ENCODE measurements at places on chromosomes 11 and 22. TPM values are rescaled to one million over a fixed set of nuclear protein-coding genes. Genes with fewer than 3 reads are reported as not detected.

Gene CRYBA4
- total RNA-seq = not detected

DNA sequence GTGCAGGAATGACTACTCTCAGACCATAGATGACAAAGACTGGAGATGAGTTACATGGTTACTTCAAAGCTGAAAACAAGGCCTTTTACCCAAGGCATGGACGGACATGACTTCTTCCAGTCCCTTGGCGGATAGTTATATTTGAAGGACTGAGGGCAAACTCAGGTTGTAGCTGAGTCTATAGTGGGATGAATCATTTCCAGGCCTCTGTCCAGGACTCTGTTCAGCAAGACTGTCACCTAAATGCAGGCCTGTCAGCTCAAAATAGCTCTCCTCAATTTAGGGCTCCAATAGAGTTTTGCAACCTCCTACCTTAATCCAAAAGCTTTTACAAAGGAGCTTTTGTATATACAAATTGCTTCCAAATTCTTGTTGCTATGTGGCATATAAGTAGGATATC lies 24.3 kb upstream of the OR52J3 start:
- H3K36me3 ChIP-seq = no peaks in the 10 kb centered on the region
- no peak overlapping the region for H3K4me3 ChIP-seq
- no peak overlapping the region for H3K27ac ChIP-seq

GRCh38 chr11:14544611-14545010 lies 24.4 kb upstream of the PSMA1 start:
- peaks cover 17% of the 10 kb centered on the region for H3K4me1 ChIP-seq
- H3K36me3 ChIP-seq = no peaks in the 10 kb centered on the region
- DNase-seq = no peak
- H3K4me3 ChIP-seq = no peak overlapping the region
- no peaks in the 10 kb centered on the region for H3K27me3 ChIP-seq
- no peak overlapping the region for H3K27ac ChIP-seq

Gene LRRC4C
- 4.0 TPM for total RNA-seq

Gene KCNE3
- 7.1 TPM for total RNA-seq

Gene MMP7
- not detected for total RNA-seq

GRCh38 chr11:126853732-126854131 lies 146.8 kb downstream of the KIRREL3 start:
- peaks cover 5% of the 10 kb centered on the region for H3K27me3 ChIP-seq
- H3K27ac ChIP-seq = no peak overlapping the region
- no peak overlapping the region for H3K4me3 ChIP-seq
- DNase-seq = no peak
- H3K4me1 ChIP-seq = no peaks in the 10 kb centered on the region

- no peak for DNase-seq
- H3K4me1 ChIP-seq = peaks cover 50% of the 10 kb centered on the region
- H3K27me3 ChIP-seq = no peaks in the 10 kb centered on the region
- H3K36me3 ChIP-seq = peaks cover 51% of the 10 kb centered on the region
Measured at GRCh38 chr11:75403037-75403436, 3.7 kb downstream of the RPS3 start.

Gene RAC2
- total RNA-seq = 6.5 TPM

Gene KCNJ4
- total RNA-seq = not detected

DNA sequence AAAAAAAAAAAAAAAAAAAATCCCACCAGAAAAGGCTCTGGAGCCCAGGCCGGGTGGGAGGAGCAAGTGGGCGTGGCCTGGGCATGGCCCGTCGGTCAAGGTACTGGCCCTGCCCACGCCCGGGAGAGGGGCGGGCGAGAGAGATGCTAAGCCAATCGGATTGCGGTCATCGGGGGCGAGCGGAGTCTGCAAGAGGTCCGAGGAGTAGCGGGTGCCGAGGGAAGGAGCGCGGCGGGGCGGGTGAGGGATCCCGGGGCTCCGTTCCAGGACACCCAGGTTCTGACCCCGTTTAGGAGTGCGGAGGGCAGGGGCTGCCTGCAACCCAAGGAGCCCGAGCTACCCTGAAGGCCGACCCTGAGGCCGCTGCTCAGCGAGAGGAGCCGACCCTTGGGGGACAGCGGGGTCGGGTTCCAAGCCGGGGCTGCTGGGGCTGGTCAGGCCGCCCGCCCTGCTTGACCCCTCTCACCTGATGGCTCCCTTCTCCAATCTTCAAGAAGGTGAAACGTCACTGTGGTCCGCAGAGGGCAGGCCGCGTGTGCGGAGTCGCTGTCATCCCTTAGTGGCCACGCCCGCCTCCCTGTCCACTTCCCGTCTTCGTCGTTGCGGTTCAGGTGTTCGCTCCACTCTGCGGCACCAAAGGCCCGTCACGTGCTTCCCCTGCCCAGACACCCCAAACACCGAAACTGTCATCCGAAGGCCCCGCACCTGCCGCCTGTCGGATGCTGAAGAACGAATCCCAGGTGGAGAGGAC lies 11.1 kb upstream of the TAB1 start:
- H3K27ac ChIP-seq = peak overlapping the region; percentile 43
- H3K36me3 ChIP-seq = no peaks in the 10 kb centered on the region
- H3K4me1 ChIP-seq = peaks cover 11% of the 10 kb centered on the region
- H3K4me3 ChIP-seq = peak overlapping the region; percentile 63
- DNase-seq = peak; percentile 94

GRCh38 chr22:28711820-28712777 lies 29.5 kb downstream of the CHEK2 start:
- no peaks in the 10 kb centered on the region for H3K4me1 ChIP-seq
- DNase-seq = no peak
- H3K4me3 ChIP-seq = peak overlapping the region; percentile 27

GRCh38 chr11:5505363-5506048 lies 4.3 kb downstream of the UBQLN3 start:
- no peak for DNase-seq
- H3K36me3 ChIP-seq = no peaks in the 10 kb centered on the region
- H3K27me3 ChIP-seq = no peaks in the 10 kb centered on the region
- no peak overlapping the region for H3K27ac ChIP-seq
- no peaks in the 10 kb centered on the region for H3K4me1 ChIP-seq

DNA sequence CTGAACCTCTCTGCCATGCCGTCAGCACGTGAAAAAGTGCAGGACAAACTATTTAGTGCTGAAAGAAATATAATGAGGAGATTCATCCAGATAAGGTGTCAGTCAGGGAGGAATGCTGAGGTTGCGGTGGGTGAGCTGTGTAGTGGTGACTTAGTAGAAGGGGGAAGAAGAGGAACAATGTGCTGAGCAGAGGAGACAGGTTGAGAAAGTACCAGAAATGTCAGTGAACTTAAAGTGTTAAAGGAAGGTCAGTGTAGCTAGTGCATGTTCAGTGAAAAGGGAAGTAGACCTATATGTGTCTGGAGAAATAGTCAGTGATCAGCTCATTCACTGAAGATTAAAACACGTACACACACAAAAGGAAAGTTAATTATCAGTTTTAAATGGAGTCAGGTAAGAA lies 237.6 kb upstream of the CCDC179 start:
- no peak overlapping the region for H3K4me3 ChIP-seq
- no peak for DNase-seq
- no peaks in the 10 kb centered on the region for H3K36me3 ChIP-seq

DNA sequence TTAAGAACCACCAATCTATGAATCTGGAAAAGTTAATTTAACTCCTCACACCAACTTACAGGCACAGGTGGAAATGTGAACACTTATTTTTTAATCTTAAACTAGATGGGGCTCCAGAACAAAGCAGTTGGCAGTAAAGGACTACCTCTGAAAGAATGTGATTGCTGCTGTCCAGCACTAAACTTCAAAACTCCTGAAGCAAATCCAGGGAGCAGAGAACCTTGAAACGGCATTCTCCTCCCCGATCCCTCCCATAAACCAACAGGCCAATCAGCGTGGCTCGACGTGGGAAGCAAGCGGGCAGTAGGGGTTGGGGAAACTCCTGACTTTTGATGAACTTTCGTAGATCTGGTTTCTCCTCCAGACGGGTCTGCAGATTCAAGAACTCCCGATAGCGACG lies 5.0 kb downstream of the SNX19 start:
- peak; percentile 26 for DNase-seq
- H3K4me1 ChIP-seq = peaks cover 52% of the 10 kb centered on the region
- no peak overlapping the region for H3K27ac ChIP-seq
- H3K27me3 ChIP-seq = no peaks in the 10 kb centered on the region
- H3K4me3 ChIP-seq = no peak overlapping the region

Gene ST3GAL4
- 40.0 TPM for total RNA-seq

Gene CD82
- 11.0 TPM for total RNA-seq

Gene RFPL2
- not detected for total RNA-seq

Gene CHRM1
- total RNA-seq = not detected

DNA sequence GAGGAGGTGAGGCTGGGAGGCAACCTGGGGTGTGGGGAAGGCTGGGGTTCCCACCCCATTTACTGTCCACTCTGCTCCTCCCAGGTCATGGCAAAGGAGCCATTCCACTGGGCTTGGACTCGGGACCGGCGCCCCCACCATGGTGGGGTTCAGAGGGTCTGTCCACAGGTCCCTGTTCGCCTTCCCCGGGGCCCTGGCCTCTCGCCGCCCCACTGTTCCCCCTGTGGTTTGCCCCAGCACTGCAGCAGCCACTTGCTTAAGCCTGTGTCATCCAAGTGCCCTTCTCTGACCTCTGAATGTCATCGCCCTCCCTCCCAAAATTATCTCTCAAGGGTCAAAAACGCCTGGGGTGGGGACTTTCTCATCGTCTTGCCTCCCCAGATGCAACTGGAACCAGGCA lies 2.6 kb downstream of the SPDYC start:
- no peaks in the 10 kb centered on the region for H3K36me3 ChIP-seq
- no peak for DNase-seq
- H3K27me3 ChIP-seq = no peaks in the 10 kb centered on the region

GRCh38 chr11:41189701-41190436 lies 269.6 kb downstream of the LRRC4C start:
- DNase-seq = no peak
- peaks cover 4% of the 10 kb centered on the region for H3K27me3 ChIP-seq
- no peaks in the 10 kb centered on the region for H3K4me1 ChIP-seq
- H3K4me3 ChIP-seq = no peak overlapping the region
- no peaks in the 10 kb centered on the region for H3K36me3 ChIP-seq

Gene OR2AG1
- total RNA-seq = not detected

Gene PDE2A
- total RNA-seq = 40.6 TPM

Gene IL18
- total RNA-seq = 5.8 TPM

DNA sequence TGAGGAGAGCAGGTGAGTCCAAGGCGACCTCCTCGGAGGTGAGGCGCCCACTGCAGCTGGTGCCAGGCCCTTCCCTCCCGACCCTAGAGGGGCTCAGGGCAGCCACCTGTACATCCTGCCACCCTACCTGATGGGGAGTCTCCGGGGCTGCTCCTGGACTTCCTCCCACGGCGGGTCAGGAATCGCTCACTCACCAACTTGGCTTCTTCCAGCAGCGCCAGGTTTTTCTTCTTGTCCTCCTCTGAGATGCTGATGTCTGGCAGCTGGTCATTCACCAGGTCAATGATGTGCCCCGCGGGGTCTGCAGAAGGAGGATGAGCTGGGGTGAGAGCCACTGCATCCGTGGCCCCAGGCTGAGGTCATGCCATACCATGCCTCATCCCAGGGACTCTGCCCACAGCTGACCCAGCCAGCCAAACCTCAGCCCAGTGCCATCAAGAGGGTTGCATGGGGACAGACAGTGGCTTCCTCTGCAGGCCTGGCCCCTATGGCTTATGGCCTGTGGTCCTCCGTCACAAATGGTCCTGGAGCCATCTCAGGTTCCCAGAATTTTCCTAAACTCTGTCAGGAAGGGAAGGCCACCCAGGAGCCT lies 61.0 kb upstream of the LYVE1 start:
- DNase-seq = no peak
- H3K27ac ChIP-seq = peak overlapping the region; percentile 89
- no peak overlapping the region for H3K4me3 ChIP-seq
- H3K4me1 ChIP-seq = peaks cover 6% of the 10 kb centered on the region

GRCh38 chr11:34798985-34799384 lies 117.2 kb downstream of the APIP start:
- no peaks in the 10 kb centered on the region for H3K36me3 ChIP-seq
- DNase-seq = no peak
- no peak overlapping the region for H3K4me3 ChIP-seq
- H3K27ac ChIP-seq = no peak overlapping the region

- no peak overlapping the region for H3K4me3 ChIP-seq
- DNase-seq = no peak
- no peaks in the 10 kb centered on the region for H3K36me3 ChIP-seq
- peaks cover 55% of the 10 kb centered on the region for H3K4me1 ChIP-seq
- H3K27me3 ChIP-seq = no peaks in the 10 kb centered on the region
Measured at GRCh38 chr11:74677131-74677530, 54.1 kb downstream of the CHRDL2 start.

Gene HBB
- 236 TPM for total RNA-seq

DNA sequence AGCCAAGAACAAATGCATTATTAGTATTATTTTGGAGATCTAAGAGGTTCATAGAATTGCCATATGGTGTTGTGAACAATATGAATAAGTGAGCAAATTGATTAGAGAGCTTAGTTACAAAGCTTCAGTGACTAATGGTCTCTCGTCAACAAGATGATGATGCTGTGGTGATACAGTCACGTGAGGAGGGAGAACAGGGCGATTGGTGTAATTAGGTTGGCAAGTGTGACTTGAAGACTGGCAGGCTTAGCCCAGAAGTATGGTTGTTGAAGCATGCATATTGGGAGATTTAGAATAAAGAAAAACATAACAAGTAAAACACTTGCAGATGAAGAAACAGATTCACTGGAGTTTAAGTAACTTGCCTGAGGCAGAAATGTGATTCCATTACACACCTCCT lies 100.6 kb upstream of the SORL1-AS1 start:
- H3K36me3 ChIP-seq = peaks cover 25% of the 10 kb centered on the region
- DNase-seq = no peak
- H3K27ac ChIP-seq = no peak overlapping the region

- DNase-seq = no peak
- no peaks in the 10 kb centered on the region for H3K36me3 ChIP-seq
- no peak overlapping the region for H3K27ac ChIP-seq
Measured at GRCh38 chr11:44515048-44515447, 50.4 kb upstream of the CD82 start.

DNA sequence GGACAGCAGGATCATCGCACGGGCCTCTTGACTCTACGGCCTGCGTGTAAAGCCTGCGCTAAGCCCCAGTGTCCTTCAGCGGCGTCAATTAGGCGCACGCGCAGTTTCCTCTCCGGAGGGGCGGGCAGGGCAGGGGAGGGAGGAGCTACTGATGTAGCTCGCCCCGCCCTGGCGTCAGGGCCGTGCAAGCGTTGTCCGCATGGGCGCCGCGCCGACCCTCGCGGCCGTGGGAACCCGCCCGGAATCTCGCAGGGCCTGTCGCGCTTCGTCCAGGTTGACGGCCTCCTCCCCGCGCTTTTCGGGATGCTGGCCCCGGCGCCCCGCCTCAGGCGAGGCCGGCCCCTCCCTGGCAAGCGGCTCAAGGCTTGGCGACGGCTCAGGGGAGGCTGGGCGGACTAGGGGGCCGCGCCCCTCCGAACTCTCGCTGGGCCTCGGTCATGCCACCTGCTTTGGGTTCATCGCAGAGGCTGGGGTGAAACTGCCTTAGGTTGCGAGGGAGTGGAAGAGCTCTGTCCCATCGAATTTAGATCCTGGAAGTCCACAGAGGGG lies 61.1 kb downstream of the ST3GAL4 start:
- peaks cover 9% of the 10 kb centered on the region for H3K36me3 ChIP-seq
- H3K4me3 ChIP-seq = peak overlapping the region; percentile 60
- H3K27me3 ChIP-seq = no peaks in the 10 kb centered on the region

- H3K4me3 ChIP-seq = no peak overlapping the region
- no peaks in the 10 kb centered on the region for H3K36me3 ChIP-seq
- peak; percentile 74 for DNase-seq
- H3K27ac ChIP-seq = no peak overlapping the region
- H3K4me1 ChIP-seq = no peaks in the 10 kb centered on the region
Measured at GRCh38 chr22:44455151-44455962, 42.7 kb downstream of the RTL6 start.
